ENCODE measurements at places on chromosomes 2 and 18.

GRCh38 chr2:112812318-112813267 is 24.0 kb downstream of the IL1B start:
- no peak for DNase-seq

- no peak for DNase-seq
These were observed 24.9 kb upstream of the BZW1 start for GRCh38 chr2:200786826-200787225.

DNA sequence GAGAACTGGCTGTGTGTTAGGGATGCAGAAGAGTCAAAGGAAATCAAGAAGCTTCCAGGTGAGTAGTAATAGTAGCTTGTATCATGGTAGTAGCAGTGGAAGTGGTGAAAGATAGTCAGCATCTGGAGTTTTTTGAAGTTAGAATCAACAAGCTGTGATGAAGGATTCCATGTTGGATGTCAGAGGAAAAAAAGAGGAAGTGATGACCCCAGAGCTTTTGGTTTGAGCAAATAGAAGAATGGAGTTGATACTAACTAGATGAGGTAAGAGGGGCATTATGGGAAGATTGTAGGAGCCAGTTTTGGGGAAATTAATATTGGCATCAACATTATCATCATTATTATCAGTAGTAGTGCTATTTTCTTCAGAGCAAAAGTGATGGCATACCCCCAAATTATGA is 542.2 kb downstream of the XIRP2 start:
- DNase-seq, result no peak

DNA sequence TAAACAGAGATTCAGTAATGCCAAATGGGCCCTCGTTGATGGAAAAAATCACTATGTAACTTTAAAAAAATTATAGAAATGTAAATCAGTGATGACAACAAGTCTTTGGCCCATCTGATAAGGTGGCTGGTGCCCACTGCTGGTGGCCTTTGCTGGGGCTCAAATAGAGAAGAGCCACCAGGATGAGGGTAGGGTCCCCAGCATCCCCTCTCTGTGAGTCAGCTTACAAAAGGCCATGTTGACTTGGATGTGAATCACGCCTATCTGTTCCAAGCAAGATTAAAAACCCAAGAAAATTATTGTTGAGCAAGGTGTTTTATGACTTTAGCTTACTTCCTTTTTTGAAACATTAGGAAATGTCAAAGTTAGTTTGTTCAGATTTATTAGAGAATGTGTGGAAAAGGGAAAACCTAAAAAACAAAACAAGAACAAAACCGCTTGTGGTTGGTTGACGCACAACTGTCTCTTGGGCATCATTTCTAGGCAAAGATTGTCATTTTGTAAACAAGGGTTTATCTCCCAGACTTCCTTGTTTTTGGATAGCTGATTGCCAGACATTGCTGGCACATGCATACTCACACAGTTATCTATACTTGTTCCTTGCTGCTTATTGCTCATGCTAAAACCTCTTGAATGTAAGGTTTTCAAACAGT is 53.7 kb upstream of the ZNF396 start:
- DNase-seq, result no peak

- DNase-seq, result no peak
These were observed 5.2 kb upstream of the NDUFV2 start for GRCh38 chr18:9097349-9097748.

DNA sequence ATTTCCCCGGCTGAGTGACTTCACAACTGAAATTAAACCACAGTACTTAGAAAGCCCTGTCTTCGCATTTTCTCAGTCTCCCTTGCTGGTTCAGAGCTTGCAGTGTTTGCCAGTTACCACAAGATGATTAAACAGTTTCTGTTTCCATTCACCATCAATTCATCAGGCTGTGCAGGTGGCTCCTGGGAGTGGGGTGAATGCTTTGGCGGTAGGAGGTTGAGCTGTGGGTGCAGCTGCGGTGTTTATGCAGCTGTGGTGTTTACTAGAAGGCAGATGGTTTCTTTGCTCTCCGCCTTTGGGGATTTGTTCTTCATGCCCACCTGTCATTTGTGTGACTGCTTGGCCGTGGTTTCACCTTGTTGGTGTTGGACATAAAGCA is 16.1 kb downstream of the ACOXL start:
- DNase-seq, result no peak

DNA sequence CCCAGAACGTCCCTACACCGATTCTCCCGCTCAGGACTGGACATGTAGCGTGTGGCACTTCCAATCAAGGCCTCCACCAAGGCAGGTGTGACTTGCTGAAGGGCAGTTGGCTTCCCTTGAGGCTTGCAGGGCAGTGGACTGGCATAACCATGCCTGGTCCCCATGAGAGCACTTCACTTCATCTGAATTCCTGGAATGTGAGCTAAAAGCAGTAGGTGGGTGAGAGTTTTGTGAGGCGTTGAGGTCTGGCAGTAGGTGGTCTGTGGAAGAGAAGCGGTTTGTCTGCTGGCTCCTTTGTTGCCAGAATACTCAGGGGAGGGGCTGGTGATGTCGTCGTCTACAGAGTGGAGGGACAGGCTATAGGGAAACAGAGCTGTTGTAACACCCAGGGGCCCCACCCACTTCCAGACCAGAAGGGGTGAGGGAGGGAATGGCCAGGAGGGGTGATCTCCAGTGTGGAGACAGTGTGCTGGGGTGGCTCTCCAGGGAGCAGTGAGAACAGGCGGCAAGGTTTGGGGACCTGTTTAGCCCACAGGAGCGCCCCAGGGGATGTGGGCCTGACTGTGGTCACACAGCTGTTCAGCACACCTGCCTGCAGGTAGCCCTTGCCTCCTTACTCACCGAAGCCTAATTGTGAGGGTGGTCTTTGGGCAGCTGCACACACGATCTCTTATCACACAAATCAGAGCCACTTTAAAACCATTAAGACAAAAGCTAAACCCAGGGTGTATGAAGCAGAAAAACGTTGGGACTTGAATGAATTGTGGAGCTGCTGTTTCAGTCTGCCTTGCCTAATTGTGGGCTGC is 21.5 kb upstream of the ALKAL2 start:
- no peak for DNase-seq

DNA sequence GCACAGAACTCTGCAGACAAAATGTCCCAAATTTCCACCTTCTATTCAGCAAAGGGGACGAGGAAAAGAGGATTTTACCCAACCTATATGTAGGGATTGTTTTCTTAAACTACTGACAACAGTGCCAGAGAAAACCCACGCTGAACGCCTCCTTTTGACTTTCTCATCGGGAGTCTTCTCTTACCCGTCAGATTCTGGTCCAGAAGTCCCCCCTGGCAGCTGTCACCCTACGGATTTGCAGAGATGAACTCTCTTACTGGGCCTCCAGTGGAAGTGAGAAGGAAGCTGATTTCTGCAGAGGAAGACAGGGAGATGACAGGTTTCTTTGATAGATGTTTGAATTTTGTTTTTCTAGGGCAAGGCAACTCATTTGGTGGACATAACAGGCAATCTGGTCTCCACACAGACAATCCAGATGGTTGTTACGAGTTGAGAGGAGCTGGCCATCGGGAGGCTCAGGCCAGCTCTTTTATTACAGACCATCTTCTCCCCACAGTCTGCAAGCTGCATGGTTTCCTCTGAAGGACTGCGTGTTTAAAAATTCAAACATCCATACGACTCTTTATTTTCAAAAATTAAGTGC is 804.3 kb downstream of the RNF144A start:
- DNase-seq, result no peak

GRCh38 chr2:225456619-225457260 is 57.2 kb downstream of the NYAP2 start:
- no peak for DNase-seq

- DNase-seq, result no peak
These were observed 1.4 kb downstream of the PTGR3 start for GRCh38 chr18:75207310-75208154.

Data from stimulated activated CD8-positive, alpha-beta memory T cell treated with anti-CD3 and anti-CD28 coated beads, Interleukin-15, amount 100 ng/mL, for 1 hour (primary cell).